ENCODE measurements at places on chromosomes 13 and 19. TPM values are rescaled to one million over a fixed set of nuclear protein-coding genes. Genes with fewer than 3 reads are reported as not detected.

PLIN3 gene
- total RNA-seq, result 14.7 TPM

DNA sequence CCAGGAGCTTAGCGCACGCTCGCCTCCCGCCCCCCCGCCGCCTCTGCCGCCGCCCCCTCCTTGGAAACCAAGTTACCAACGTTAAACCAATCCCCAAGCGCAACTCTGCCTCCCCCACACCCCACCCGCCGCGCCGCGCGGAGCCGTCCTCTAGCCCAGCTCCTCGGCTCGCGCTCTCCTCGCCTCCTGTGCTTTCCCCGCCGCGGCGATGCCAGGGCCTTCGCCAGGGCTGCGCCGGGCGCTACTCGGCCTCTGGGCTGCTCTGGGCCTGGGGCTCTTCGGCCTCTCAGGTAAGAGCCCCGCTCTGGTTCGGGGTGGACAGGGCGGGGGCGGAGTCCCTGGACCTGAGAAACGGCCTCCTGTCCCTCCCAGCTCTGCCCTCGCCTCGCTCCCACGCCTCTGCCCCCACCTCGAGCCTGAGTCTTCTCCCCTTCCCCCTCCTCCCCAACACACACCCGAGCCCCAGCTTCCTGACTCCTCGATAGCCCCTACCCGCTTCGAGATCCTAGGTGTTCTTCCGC is at the start of gene ICAM5:
ICAM5 (plus strand) TSS at position 117 of the 521 bp plus-strand sequence; CDS start at position 209, 92 bp downstream.
- H3K27ac ChIP-seq, result peak within 1 kb of the TSS; percentile 25
- peaks cover 79% of the 10 kb centered on the region for H3K27me3 ChIP-seq
- H3K36me3 ChIP-seq, result peaks cover 16% of the 10 kb centered on the region
- H3K4me1 ChIP-seq, result peaks cover 58% of the 10 kb centered on the region
- peak within 1 kb of the TSS; percentile 77 for H3K4me3 ChIP-seq
- peak; percentile 57 for DNase-seq

DNA sequence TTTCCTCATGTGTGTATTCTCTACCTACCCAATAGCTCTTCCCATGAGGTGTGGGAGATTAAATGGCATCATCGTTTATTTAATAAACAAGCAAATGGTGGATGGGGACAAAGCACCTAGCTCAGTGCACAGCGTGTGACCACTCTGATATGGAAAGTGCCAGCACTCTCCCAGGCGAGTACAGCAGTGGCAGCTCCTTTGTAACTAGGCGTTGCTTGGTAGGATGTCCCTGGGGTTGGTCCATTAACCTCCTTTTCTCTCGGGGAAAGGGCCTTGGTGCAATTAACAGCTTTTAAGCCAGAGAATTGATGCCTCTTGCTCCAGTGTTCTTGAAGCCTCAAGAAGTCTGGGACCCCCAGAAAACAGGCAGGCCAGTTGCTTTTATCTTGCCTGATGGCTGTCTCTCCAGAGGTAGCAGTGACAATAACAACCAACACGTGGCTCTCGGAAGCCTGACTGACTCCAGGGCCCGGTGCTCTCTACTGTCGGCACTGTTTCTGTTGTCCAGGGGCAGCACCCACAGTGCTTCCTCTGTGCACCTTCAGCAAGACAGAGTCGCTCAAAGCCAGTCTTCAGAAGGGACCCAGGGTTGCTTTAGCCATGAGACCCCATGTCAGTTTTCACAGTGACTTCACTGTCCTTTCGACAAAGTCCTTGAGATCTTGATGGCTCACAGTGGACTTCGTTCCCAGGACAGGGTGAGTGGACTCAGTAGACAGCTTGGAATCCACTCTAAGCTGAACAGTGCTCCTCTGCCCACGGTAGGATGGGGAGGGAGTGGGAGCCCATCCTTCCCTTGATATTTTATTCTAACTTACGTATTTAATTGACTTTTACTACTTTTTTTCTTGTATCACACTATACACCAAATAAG is 33.9 kb upstream of the NPAS1 start:
- DNase-seq, result no peak
- H3K27ac ChIP-seq, result no peak overlapping the region
- no peaks in the 10 kb centered on the region for H3K27me3 ChIP-seq
- H3K4me1 ChIP-seq, result peaks cover 7% of the 10 kb centered on the region

DNA sequence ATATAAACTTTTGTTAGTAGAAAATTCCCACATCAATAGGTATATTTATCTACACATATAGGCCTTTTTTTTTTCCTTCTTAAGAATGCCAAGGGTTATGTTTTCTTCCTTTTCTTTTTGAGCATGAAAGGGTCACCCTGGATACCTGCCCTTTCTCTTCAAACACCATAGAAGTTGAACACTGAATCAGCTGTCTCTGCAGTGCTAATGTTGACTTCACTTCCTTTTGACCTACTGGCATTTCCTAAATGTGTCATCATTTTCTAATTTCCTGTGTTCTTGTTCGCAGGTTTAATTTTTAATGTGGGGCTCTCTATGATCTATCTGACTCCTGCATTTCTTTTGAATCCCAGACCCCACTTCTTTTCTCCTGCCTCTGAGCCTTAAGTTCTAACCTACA is 532.0 kb downstream of the GPC6 start:
- DNase-seq, result no peak
- H3K36me3 ChIP-seq, result no peaks in the 10 kb centered on the region
- no peak overlapping the region for H3K27ac ChIP-seq
- no peak overlapping the region for H3K4me3 ChIP-seq

GRCh38 chr13:101898676-101899075 is 446.2 kb downstream of the ITGBL1 start:
- H3K27ac ChIP-seq, result no peak overlapping the region
- H3K4me1 ChIP-seq, result no peaks in the 10 kb centered on the region
- H3K27me3 ChIP-seq, result peaks cover 4% of the 10 kb centered on the region
- no peaks in the 10 kb centered on the region for H3K36me3 ChIP-seq
- H3K4me3 ChIP-seq, result no peak overlapping the region

GRCh38 chr19:53109527-53109926 is 6.3 kb upstream of the ZNF160 start:
- peaks cover 46% of the 10 kb centered on the region for H3K36me3 ChIP-seq
- no peak for DNase-seq
- no peaks in the 10 kb centered on the region for H3K27me3 ChIP-seq
- no peaks in the 10 kb centered on the region for H3K4me1 ChIP-seq

DNA sequence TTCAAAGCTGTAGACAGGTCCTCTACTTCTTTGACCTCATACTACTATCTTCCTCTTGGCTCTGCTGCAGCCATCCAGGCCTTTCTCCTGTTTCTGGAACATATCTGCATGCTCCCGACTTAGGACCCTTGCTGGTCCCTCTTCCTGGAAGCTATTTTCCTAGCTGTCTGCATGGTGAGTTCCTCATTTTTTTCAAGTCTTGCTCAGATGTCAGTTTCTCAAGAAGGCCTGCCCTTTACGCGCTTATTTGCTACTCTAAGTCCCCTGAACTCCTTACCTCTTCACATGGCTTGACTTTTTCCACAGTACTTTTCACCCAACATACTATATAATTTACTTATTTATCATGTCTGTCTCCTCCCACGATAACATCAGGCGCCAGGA is 31.4 kb downstream of the DNAJC3 start:
- H3K27me3 ChIP-seq, result no peaks in the 10 kb centered on the region
- H3K27ac ChIP-seq, result no peak overlapping the region
- peaks cover 30% of the 10 kb centered on the region for H3K4me1 ChIP-seq
- H3K36me3 ChIP-seq, result peaks cover 41% of the 10 kb centered on the region
- DNase-seq, result no peak

Measured in activated naive CD8-positive, alpha-beta T cell treated with anti-CD3 and anti-CD28 coated beads for 36 hours (primary cell).